ENCODE measurements at places on chromosomes 5 and 9. TPM values are rescaled to one million over a fixed set of nuclear protein-coding genes. Genes with fewer than 3 reads are reported as not detected.

The LTC4S gene
- total RNA-seq: not detected

The POU5F2 gene
- total RNA-seq: 1.3 TPM

The NSUN2 gene
- total RNA-seq: 46.2 TPM

The STK32A gene
- 0.97 TPM for total RNA-seq

The MORN5 gene
- total RNA-seq: not detected

The ITK gene
- 1.3 TPM for total RNA-seq

The INSYN2B gene
- 12.5 TPM for total RNA-seq

The SLCO6A1 gene
- under 0.01 TPM for total RNA-seq

The TMEM141 gene
- 39.7 TPM for total RNA-seq

The GHR gene
- 2.2 TPM for total RNA-seq

The SPATA31A3 gene
- total RNA-seq: not detected

The CACNA1B gene
- 0.43 TPM for total RNA-seq

The ZNF608 gene
- total RNA-seq: 8.4 TPM

The OR1J2 gene
- total RNA-seq: 0.32 TPM

The NMUR2 gene
- not detected for total RNA-seq

The MATR3 gene
- 190 TPM for total RNA-seq

The FBP2 gene
- total RNA-seq: not detected

The ALDH1B1 gene
- total RNA-seq: 74.3 TPM

The TYRP1 gene
- 0.43 TPM for total RNA-seq

The CCDC152 gene
- total RNA-seq: 0.97 TPM

The STKLD1 gene
- 0.32 TPM for total RNA-seq

The TRIM7 gene
- total RNA-seq: 2.2 TPM

The CER1 gene
- not detected for total RNA-seq

The FCN1 gene
- not detected for total RNA-seq

The SPINK4 gene
- not detected for total RNA-seq

The PLPPR1 gene
- not detected for total RNA-seq

The BARHL1 gene
- total RNA-seq: not detected

The PTPRD gene
- 7.1 TPM for total RNA-seq

The IFNA21 gene
- total RNA-seq: not detected

The BHMT2 gene
- total RNA-seq: 34.5 TPM

The SMIM33 gene
- total RNA-seq: not detected

The SLC22A5 gene
- total RNA-seq: 5.8 TPM

The CCDC187 gene
- total RNA-seq: under 0.01 TPM

The ADAMTS6 gene
- total RNA-seq: 95.9 TPM

The GDNF gene
- 0.43 TPM for total RNA-seq

The MZB1 gene
- 0.43 TPM for total RNA-seq

The FBXL7 gene
- total RNA-seq: 10.6 TPM
